Activated CD4-positive, alpha-beta T cell treated with anti-CD3 and anti-CD28 coated beads, Interleukin-2, amount 10 ng/mL, durations not matched to agents 7 days and 5 days (primary cell): ENCODE measurements at places on chromosomes 2 and 18. TPM values are rescaled to one million over a fixed set of nuclear protein-coding genes. Genes with fewer than 3 reads are reported as not detected.
A peak's percentile ranks its signal among the peaks of the same experiment; 100 is the strongest.

GRCh38 chr2:219724628-219725027, 97.2 kb downstream of the SLC4A3 start:
- no peaks in the 10 kb centered on the region for H3K4me1 ChIP-seq

The SCYGR4 gene
- not detected for total RNA-seq

DNA sequence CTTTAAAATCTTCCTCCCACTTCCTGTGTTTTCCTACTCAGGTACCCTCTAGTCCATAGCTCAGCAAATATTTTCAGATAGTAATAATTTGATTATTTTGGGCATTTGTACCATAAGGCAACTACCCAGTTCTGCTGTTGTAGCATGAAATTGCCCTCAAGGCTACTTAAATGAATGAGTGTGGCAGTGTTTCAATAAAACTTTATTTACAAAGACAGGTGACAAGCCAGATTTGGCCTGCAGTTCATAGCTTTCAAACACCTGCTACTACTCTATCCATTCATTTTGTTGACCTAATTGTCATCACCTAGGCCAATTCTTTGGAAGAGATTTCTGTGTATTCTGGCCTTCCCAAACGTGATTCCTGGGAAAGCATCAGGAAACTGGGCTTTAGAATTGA, 28.9 kb downstream of the NYAP2 start:
- H3K27ac ChIP-seq, result no peak overlapping the region
- H3K36me3 ChIP-seq, result no peaks in the 10 kb centered on the region
- no peak for DNase-seq
- peaks cover 2% of the 10 kb centered on the region for H3K27me3 ChIP-seq
- H3K4me3 ChIP-seq, result no peak overlapping the region
- H3K4me1 ChIP-seq, result no peaks in the 10 kb centered on the region

The RND3 gene
- not detected for total RNA-seq

DNA sequence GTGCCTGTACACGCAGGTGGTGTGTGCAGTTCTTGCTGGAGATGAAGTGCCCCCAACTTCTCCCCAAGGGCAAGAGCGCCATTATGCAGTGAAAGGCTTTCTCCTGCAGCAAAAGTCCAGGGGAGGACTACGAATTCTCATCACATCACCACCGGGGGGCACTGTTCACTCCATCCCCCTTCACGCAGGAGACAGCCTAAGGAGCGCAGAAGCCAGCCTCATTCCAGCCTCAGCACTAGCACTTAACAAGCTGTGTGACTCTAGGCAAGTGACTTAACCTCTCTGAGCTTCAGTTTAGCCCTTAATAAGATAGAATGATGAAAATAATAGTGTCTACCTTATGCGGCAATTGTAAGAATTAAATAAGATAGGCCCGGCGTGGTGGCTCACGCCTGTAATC, 32.3 kb downstream of the DNMT3A start:
- H3K27me3 ChIP-seq, result no peaks in the 10 kb centered on the region
- DNase-seq, result peak; percentile 74
- peaks cover 74% of the 10 kb centered on the region for H3K4me1 ChIP-seq
- H3K27ac ChIP-seq, result no peak overlapping the region
- no peak overlapping the region for H3K4me3 ChIP-seq

- no peak overlapping the region for H3K4me3 ChIP-seq
- DNase-seq, result peak; percentile 78
- H3K27ac ChIP-seq, result no peak overlapping the region
- H3K36me3 ChIP-seq, result no peaks in the 10 kb centered on the region
- no peaks in the 10 kb centered on the region for H3K4me1 ChIP-seq
These were observed 25.9 kb downstream of the MLPH start for GRCh38 chr2:237512774-237513466.

GRCh38 chr2:215929602-215930335, 83.6 kb downstream of the MREG start:
- H3K4me3 ChIP-seq, result no peak overlapping the region
- H3K27me3 ChIP-seq, result peaks cover under 1% of the 10 kb centered on the region
- H3K4me1 ChIP-seq, result peaks cover 9% of the 10 kb centered on the region
- DNase-seq, result no peak

The KLHL29 gene
- total RNA-seq, result 2.9 TPM

GRCh38 chr2:124570872-124571271, 545.8 kb downstream of the CNTNAP5 start:
- H3K27ac ChIP-seq, result no peak overlapping the region
- H3K4me3 ChIP-seq, result no peak overlapping the region
- no peaks in the 10 kb centered on the region for H3K36me3 ChIP-seq
- no peak for DNase-seq
- no peaks in the 10 kb centered on the region for H3K4me1 ChIP-seq
- H3K27me3 ChIP-seq, result no peaks in the 10 kb centered on the region

The RFX8 gene
- 2.1 TPM for total RNA-seq

GRCh38 chr2:180577567-180577966, 402.8 kb upstream of the UBE2E3 start:
- no peak overlapping the region for H3K27ac ChIP-seq
- no peak for DNase-seq
- no peaks in the 10 kb centered on the region for H3K4me1 ChIP-seq
- peaks cover 3% of the 10 kb centered on the region for H3K27me3 ChIP-seq

DNA sequence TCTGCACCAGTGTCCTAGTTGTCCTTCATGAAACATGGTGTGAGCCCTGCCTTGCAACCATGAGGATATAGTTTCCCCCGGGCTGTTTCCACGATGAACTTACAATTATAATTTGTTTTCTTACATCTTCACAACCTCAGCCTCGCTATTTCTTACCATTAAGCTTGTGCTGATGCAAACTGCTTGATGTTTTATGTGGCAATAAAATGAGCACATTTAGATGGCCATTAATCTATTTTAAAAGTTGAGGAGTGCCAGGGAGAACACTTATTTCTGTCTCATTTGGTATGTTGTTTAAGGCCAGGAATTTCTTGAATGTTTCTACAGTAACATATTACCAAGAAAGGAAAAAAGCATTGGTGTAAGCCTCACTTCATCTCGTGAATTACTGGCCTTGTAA, 214.5 kb upstream of the SLC8A1 start:
- no peak overlapping the region for H3K4me3 ChIP-seq
- no peak for DNase-seq
- H3K36me3 ChIP-seq, result no peaks in the 10 kb centered on the region
- no peaks in the 10 kb centered on the region for H3K4me1 ChIP-seq
- H3K27ac ChIP-seq, result no peak overlapping the region

The STPG4 gene
- total RNA-seq, result 0.64 TPM

The TANC1 gene
- total RNA-seq, result 0.52 TPM

DNA sequence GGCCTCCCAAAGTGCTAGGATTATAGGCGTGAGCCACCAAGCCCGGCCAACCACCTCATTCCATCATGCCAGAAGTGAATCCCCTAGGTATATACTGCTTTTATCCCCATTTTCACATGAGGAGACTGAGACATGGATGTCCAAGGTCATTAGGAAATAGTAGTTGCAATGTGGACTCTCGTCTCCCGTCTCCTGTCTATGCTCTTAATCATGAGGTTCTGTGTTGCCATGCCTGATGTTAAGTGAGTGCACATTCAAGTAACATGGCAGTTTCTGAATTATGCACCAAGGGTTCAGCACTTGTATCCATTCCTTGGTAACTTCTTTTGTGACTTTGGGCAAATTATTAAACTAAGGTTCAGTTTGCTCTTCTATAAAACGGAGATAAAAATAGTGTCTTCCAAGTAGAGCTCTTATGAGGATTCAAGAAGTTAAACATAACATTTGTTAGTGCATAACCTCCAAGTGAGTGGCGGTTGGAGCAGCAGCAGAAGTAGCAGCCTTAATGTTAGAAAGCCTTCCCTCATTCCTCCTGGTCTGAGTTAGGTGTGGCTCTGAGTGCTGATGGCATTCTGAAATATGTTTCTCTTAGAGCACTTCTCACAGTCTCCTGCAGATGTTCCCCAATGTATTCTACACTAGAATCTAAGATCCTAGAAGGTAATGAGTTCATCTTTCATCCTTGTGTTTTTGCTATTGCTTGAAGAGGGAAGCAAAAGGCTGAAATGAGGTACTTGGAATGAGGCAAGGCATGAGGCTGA, 21.9 kb downstream of the SOCS6 start:
- H3K27me3 ChIP-seq, result no peaks in the 10 kb centered on the region
- no peak overlapping the region for H3K4me3 ChIP-seq
- H3K36me3 ChIP-seq, result no peaks in the 10 kb centered on the region
- no peaks in the 10 kb centered on the region for H3K4me1 ChIP-seq
- no peak overlapping the region for H3K27ac ChIP-seq
- DNase-seq, result no peak

The TACR1 gene
- total RNA-seq, result not detected

The SKOR2 gene
- total RNA-seq, result not detected

DNA sequence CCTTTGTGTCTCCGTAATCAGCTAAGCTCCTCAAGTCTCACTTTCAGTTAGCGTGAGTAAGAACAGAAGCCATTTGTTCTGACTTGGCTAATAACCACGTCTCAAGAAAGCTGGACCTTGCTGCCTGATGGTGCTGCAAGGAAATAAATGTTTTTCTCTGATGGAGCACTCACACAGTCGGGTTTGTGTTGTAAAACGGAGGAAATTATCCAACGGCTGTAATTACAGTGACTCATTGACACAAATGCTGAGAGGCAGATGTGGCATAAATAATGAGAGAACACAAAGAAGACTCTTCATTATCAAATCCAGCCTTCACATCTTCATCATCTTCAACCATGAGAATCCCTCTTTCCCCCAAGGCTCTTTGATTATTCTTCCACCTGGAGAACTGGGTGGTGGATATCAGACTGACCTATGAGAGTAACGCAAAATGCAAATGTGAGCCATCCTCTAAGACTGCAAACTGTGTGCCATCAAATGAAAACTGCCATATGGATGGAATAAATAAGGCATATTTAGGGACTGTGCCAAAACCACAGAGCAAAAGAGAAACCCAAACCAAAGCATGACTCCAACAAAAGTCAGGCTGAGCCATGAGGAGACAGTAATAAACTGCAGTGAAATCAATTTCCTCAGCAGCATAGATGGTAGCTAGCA, 252.6 kb downstream of the RND3 start:
- H3K4me1 ChIP-seq, result no peaks in the 10 kb centered on the region
- no peak for DNase-seq
- H3K27me3 ChIP-seq, result no peaks in the 10 kb centered on the region
- H3K4me3 ChIP-seq, result no peak overlapping the region
- no peak overlapping the region for H3K27ac ChIP-seq

- no peak overlapping the region for H3K27ac ChIP-seq
- H3K36me3 ChIP-seq, result no peaks in the 10 kb centered on the region
- H3K27me3 ChIP-seq, result no peaks in the 10 kb centered on the region
- no peak overlapping the region for H3K4me3 ChIP-seq
- no peaks in the 10 kb centered on the region for H3K4me1 ChIP-seq
- no peak for DNase-seq
These were observed 483.1 kb upstream of the CHST9 start for GRCh38 chr18:27668158-27668557.
